IMR-90 (cell line): ENCODE measurements at places on chromosomes 1 and 21.

DNA sequence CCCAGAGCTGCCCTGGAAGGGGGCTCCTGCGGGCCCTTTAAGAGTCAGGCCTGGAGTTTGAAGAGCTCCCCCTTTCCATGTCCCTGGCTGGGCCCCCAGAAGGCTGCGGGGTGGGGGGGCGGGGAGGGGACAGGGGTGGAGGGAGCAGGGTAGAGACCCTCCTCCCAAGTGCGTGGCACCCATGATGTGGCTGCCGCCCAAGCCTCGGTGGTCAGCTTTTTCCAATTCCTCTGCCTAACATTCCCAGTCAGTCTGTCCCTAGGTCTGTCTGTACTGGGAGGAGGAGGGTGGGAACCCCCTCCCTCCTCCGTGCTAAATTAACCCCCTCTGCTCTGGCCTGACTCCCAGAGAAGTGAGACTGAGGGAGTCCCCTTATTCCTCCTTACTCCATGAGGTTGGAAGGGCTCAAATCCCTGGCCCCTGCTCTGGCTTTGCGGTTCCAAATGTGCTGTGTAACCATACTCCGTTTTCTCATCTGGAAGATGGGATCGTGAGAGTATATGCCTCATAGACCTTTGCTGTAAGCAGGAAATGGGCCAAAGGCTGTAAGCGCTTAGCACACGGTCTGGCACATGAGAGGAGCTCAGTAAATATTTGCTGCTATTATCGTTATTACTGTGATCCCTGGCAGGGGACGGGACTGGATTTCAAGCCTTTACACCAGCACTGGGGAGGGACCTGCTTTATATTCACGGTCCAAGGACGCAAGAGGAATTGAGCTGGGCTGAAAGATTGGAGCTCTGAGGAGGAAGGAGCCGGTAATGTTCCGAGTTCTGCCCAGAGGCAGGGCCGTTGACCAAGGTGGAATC, 658 bp upstream of the COL16A1 start:
- peak; percentile 70 for DNase-seq

DNA sequence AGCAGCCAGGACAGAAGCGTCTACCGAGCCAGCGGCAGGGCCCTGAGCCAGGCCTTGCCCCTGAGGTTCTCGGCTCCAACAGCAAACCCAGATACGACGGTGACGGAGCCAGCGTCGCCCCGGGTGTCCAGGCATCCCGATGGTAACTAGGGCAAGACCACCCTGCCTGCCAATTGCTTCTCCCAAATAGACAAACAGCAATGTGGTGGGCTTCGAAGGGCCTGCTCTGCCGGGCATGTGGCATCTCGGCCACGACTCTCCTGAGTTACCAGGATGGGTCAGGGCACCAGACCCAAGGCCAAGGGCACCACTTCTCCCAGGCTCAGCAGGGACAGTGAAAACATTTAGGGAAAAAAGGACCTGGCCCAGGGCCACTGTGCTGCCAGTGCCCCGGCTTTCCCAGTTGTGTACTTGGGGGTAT, 3.2 kb upstream of the ACTRT2 start:
- no peak for DNase-seq

DNA sequence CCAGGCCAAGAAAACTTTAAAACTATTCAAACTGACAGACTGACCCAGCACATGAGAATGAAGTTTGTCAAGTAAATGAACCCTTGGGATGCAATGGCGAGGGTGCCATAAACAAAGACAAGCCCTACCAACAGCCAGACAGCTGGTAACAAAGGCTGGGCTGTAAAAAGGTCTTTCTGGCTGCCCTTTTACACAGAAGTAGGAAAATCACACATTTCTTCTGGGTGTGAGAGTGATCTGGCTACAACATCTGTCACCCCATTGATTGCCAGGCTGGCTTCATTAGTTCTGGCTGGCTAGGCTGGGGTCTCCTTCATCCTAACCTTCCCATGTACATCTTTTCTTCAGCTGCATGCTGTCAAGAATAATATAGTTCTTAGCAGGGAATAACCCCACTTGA, 83.6 kb upstream of the FOXD3 start:
- no peak for DNase-seq

GRCh38 chr21:31448496-31448895, 104.4 kb upstream of the TIAM1 start:
- DNase-seq = no peak

DNA sequence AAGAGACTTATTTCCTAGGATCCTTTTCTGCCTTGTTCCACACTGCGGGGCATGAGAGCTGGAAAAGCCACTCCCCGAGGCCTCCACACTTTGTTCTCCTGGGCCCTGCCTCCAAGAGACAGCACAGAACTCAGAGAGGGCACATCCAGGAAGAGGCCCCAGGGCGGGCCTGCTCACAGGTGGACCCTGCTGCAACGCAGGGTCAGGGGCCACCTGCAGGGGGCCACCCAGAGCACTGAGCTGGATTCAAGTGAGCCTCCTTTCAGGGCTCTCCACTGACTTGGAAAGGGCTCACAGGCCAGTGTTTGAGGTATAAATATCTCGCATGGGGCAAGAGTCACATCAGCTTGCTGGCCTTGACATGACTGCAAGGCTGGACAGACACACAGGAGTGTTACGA, 4.8 kb downstream of the RGS16 start:
- no peak for DNase-seq

GRCh38 chr1:85611425-85611824, 30.9 kb downstream of the CCN1 start:
- DNase-seq = peak; percentile 93
